ENCODE measurements at places on chromosomes 7 and 10.

GRCh38 chr7:55194522-55194921, 170.6 kb upstream of the LANCL2 start:
- no peak for DNase-seq

GRCh38 chr7:156091519-156092080, 279.3 kb upstream of the SHH start:
- DNase-seq, result no peak

DNA sequence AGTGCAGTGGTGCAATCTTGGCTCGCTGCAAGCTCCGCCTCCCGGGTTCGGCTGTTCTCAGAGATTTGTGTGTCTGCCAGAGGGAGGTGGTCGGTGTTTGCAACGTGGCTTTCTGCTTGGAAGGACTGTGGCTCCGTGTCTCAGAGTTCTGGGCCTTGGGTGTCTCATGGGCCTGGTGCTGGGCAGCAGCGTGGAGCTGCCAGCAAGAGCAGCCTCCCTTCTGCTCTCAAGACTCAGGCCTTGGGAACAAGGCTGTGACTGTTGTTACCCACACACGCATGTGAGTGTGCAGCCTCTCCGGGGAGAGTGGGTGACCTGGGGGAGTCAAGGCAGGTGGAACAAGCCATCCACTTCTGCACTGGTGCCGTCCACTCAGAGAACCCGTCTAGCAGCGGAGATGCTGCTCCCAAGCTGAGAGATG, 52.0 kb downstream of the VIPR2 start:
- DNase-seq, result no peak

- DNase-seq, result no peak
Measured at GRCh38 chr7:75995052-75995471, 667 bp upstream of the TMEM120A start.

GRCh38 chr10:42996588-42996987, 80.3 kb upstream of the RET start:
- DNase-seq, result no peak

GRCh38 chr7:1558181-1558811, 2.3 kb upstream of the TMEM184A start:
- DNase-seq, result no peak

- DNase-seq, result no peak
Measured at GRCh38 chr7:1187127-1187526, 27.1 kb upstream of the ZFAND2A start.

DNA sequence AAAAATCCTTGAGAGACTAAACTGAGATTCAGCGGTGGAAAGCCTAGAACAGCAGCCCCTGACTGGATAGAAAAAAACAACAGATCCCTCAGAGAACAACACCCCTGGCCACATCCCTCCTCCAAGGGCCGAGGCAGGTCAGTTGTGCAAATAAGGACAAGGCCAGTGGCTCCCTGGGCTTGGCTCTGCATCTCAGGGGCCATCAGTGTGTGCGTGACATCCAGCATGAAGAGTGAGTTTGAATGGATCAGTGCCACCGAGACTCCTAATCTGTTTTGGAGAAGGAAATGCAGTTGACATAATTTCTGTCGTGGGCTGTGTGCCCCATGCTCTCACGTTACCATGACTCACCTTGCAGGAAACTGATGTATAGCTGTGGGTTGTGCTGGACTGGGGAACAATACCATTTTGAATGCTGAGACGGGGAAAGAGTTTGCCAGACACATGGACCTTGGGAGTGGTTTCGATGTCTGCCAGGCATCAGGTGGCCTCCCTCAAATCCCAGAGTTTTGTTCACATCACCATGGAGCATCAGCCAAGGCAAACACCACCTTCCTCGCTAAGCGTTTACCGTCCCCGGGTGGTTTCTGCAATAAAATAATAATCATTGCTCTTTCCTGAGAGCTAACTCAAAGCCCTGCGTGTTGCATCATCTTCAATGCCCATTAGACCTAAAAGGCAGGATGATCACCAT, 153.2 kb upstream of the FZD8 start:
- no peak for DNase-seq

DNA sequence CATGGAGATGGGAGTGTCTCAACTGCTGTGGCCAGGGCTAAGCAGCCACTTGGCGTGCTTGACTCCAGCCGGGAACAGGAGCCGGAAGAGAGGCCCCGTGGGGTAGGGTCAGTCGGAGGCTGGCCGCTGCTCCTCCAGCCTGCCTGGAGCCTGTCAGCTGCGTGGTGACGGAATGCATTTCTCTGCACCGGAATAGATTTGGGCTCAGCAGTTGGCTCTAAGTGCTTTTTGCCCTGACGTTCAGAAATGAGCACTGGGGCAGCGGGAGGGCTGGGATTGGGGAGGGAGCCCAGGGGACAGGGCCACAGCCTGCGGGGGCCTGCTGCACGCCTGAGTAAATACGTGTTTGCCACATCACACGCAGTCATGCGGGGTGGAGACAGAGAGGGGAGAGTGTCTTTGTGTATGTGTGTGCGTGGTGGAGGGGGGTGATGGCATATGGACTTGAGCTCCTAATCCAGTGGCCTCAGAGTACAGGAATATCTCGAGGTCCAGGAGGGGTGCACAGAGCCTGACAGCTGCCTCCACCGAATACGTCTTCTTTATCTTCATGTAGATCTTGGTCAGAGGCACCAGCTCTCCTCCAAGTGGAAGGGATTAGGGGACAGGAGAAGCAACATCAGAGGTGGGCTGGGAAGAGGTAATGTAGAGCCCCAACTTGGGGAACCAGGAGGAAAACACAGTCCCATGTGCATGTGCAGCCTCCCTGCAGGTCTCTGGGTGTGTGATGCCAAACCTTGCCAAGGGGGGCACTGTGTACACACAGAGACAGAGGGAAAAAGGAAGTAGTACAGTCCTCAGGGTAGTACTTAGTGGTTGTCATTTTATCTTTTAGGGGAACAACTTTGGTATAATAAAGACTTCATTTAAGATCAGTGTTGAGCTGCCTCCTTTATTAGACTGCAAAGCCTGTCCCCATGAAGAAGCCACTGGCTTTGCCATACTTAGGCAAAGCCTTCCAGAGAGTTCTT, 151.4 kb downstream of the CDH23 start:
- no peak for DNase-seq

DNA sequence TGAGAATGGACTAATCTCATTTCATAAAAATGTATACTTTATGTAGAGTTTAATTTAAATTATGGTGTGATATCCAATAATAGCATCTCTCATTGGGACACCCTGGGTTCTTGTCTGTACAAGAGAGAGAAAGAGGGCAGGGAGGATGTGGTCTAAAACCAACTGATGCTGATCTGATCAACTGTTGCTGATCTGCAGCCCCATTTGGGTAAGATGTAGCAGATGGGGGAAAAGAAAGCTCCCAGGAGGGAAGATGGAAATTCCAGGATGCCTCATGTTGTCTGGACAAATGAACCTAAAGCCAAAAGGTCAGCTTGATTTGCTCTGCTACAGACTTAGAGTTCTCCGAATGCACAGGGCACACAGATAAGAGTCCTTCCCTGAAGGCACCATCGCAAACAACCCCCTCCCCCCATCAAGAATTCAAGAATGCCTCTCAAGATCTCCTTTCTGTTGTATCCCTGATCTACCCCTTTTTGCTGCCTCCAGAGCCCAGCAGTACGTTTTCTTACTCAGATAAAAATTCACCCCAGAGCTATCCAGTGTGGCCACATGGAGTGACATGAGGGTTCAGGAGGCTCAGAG, 171.4 kb upstream of the INHBA start:
- no peak for DNase-seq

- DNase-seq, result no peak
Measured at GRCh38 chr7:55593515-55594318, 21.4 kb upstream of the VOPP1 start.

- DNase-seq, result no peak
Measured at GRCh38 chr10:78461333-78461732, 427.7 kb downstream of the RPS24 start.

DNA sequence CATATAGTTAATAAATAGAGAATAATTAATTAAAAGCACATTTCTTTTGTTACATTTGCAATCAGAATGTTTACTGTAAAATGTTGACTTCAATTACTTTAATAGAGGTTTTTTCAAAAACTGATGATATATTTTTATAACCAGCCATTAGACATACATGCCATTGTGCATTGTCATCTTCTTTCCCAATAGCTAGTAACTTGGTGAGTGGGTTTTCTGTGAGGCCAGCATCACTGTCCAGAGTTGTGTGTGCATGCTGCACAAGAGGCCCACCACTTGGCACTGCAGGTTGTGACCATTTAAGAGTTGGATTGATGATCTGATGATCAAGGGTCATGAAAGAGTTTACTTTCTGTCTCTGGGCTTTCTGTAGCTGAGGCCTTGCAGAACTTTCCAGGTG, 46.5 kb downstream of the TFEC start:
- DNase-seq, result no peak

DNA sequence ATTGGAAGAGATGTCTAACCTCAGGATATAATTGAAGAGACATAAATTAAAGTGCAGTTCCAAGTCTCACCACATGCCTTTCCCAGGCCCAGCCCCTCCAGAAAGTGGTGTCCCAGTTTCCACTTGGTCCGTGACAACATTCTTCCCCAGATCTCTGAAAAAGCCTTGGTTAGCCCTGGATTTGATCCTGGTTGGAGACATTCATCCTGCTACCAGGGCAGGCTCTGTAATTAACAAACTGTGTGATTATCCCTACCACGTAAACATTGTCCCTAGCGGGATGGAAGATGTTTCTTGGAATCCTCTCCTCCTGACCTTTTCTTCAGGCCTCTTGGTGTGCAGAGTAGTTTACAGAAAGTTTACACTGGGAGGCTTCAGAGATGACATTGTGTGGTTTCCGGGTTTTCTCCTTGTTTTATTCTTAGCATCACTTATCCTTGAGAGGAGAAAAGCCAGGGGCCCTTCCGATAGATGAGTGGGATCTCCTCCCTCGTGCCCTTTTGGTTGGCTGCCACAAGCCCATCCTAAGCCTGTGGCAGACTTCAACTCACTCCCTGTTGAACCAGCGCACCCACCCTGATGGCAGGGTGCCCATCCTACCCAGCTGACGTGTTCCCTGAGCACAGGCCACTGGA, 83.8 kb downstream of the COL13A1 start:
- DNase-seq, result no peak

- no peak for DNase-seq
Measured at GRCh38 chr10:78059906-78060702, 26.4 kb downstream of the RPS24 start.

- no peak for DNase-seq
Measured at GRCh38 chr10:9921544-9921943, 1096.1 kb upstream of the CELF2 start.

- no peak for DNase-seq
Measured at GRCh38 chr10:30176182-30176581, 116.8 kb upstream of the JCAD start.

DNA sequence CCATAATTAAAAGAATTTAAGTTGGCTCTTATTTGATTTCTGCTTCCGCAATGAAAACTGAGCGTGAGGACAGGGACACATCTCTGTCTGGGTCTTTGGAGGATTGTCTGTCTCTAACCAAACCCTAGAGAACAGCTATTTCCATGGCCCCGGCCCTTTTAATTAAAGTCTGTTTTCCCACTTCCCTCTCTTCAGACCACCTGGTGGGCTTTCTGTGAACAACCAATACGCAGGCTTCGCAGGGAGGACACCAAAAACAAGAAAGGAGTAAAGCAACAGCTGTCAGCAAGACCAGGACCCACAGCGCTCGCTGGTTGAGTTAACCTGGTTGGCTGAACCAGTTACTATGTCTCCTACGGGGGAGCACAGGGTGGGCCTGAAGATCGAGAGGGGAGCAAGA, 217.1 kb upstream of the FRMD4A start:
- DNase-seq, result no peak

- DNase-seq, result no peak
Measured at GRCh38 chr10:97238855-97239254, 53.1 kb upstream of the SLIT1 start.

GRCh38 chr10:3887885-3888476, 103.0 kb upstream of the KLF6 start:
- DNase-seq, result no peak

DNA sequence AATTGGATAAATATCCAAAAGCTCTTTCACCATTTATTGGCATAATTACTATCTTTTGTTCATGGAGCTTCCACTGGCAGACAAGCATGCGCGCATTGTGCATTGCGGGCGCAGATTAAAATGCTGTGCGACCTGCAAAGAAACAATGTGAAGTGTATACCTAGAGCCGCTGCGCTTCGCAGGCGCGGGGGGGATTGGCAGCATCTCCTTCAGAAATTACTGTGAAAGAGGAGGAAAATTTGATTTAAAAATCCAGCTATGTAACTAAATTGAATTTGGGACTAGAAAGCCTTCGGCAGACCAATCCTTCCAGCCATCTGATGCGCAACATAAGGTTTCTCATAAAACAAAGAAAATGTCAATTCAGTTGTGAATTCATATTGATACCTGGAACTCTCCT, 10.3 kb upstream of the NPM3 start:
- DNase-seq, result no peak

DNA sequence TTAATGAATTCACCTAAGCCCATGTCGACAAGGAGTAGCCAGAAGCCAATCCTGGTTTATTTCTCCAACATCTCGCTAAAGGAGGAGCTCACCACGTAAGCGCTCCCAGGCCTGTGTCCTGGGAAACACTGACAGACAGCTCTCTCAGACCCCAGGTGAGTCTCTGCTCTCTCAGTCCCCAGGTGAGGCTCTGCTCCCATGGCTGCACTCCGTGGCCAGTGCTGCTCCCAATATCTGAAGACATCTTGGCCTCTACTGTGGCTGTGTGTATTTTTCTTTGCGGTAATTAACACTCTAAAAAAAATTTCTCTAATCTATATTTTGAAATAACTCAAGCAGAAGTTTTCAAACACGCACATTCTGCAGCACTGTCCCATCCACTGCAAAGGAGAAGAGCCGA, 564.5 kb downstream of the PTPRN2 start:
- no peak for DNase-seq

DNA sequence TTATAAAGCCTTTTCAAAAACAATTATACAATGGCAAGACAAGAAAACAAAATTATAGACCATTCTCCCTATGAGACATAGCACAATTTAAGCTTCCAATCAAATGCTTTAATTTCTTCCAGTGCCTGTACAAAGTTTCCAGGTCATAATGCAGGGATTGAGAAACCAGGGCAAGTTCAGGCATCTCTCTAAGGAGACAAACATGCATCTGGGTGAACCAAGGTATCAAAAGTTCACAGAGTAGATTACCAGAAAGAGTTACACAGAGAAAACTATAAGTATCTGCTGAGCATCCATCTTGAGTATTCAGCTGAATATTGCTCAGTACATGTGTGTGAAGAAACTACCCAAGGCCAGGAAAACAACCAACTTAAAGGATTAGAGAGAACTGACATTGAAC, 89.1 kb downstream of the COL28A1 start:
- DNase-seq, result no peak

DNA sequence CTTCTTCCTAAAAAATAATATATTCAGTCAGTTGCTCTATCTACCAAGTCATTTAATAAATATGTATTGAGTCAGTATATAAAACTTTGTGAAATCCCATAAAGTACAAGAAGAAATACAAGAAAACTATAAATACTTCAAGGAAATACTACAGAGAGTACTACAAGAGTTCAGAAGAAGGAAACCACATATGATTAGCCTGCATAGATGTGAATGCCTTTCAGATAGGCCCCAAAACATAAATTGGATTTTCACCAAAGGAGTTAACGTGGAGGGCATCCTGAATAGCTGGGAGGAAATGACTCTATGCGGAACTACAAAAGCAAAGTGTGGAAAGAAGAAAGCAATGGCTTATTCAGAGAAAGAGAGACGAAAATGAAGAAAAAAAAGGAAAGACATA, 120.1 kb downstream of the LRRN3 start:
- no peak for DNase-seq

Data from SW 1271 (cell line).